Fibroblast of the conjunctiva (primary cell): ENCODE measurements at places on chromosomes 1 and 21.

DNA sequence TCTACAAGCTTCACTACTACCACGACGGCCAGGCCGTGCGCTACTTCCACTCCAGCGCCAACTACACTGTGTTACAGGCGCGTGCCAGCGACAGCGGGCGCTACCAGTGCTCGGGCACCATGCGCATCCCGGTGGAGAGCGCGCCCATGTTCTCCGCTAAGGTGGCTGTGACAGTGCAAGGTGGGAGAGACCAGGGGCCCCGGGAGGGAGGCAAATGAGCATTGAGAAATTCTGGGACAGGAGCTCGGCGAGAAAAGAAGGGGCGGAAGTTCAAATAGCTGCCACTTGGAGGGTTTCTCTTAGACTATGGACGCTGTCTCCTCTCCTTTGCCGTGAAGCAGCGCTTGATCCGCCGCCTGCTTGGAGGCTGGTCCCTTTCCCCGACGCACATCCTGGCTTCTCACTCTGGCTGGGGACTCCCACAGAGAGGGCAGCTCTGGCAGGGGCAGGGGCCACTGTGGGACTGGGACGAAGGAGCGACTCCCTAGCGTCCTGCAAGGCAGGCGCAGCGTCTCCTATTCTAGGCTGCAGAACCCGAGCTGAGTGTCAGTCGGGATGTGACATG is 4.6 kb downstream of the FCRLB start:
- DNase-seq = no peak

DNA sequence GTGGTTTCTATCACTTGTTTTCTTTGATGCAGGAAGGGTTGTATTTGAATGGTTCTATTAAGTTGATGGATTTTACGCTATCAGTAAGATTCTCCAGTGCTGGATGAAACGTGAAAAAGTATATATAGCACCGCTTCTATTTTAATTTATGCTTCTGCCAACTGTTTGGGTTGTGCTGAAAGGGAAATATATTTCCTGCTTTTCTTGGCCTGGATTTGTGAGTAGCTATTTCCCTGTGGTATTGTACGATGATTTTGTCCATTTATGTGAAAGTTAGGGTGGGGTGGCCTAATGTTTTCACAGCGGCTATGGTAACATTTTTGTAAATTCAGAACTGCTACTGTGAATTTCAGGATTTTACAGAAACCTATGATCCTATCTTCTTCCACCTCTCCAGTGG is 322 bp downstream of the C1orf162 start:
- DNase-seq = no peak

DNA sequence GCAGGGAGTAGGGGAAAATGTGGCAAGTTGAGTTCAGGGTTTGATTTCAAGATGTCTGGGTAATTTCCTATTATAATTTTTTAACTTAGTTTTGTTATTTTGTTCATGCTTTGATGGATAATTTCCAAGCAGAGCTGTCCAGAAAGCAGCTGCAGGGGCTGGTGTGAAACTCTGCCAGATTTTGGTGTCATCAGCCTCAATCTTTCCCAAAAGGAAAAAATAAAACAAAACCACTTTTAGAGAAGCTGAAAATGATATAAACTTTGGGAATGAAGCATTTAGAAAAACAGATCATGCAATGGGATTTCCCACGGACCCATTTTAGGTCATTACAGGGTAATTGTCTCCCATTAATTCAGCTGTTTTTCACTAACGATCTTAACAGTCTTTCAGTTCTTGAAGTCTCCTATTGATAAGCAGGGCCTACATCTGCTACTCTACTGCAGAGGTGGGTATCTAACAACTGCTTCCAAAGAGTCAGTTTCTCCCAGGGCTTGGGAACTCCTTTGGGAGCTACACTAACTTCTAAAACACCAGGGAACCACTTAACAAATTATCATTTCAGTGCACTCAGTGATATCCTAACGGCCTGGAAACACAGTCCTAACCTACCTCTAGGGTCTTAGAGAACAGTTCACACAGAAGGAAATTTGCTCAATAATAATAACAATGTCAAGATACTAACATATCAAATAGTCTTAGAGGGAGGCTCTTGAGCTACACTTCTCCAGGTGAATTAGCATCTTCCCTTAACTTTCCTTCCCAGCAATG is 12.3 kb downstream of the ZNF436 start:
- DNase-seq = no peak

DNA sequence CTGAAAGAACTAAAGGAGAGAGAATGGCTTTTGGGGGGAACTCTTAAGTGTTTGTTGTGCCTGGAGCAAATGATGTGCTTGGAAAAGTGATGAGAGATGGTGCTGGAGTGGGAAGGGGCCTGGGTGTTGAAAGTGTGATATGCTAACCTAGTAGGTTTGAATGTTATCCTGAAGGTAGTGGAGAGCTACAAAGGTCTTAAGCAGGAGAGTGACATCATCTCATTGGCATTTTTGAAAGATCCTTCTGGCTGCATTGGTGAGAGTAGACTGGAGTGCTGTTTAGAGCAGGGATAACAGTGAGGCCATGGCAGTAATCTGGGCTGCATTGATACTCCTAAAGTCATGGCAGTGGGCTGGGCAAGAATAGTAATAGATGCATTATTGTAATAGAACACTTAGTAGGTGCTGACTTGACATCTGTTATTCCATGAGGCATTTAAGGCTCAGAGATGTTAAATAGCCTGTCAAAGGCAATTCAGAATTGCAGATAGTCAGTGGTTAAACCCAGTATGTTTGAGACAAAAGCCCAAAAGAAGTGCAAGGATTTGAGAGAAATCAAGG is 44.5 kb downstream of the MDM4 start:
- no peak for DNase-seq

GRCh38 chr1:16230744-16231143 is 6.2 kb downstream of the CPLANE2 start:
- DNase-seq = no peak

GRCh38 chr1:232262991-232263390 is 366.9 kb downstream of the SIPA1L2 start:
- no peak for DNase-seq

DNA sequence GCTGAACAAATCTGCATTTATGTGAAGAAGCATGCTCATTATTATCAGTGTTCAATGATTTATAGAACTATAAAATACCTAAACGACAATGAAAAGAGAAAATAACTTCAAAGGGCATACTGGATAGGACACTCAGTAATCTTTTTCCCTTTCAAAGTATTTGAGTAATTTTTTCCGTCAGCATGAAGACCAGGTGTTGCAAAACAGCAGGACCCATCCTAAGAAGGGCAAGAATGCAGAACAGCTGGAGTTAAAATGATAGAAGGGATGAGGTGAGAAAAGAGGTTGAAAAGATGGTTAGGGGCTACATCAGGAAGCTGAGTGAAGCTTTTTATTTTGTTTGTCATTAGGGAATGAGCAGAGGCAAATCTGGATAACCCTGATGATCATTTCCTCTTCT is 7.1 kb upstream of the RGS18 start:
- no peak for DNase-seq

DNA sequence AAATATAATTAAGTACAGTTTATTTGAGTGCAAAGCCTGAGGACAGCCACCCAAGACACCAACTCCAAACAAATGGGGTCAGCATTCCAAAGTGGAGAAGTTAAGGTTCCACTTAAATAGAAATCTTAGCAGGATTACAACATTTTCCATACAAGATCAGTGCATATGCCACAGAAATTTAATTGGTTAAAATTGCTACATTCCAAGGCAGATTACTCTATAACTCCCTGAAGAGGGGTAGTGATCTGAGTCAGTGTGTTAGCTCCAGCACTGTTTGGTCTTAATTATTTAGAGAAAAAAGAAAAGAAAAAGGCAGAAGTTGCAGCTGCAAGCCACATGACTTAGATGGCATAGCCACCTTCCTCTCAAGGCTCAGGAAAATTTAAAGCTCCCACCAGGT is 297.5 kb downstream of the HHIPL2 start:
- no peak for DNase-seq

DNA sequence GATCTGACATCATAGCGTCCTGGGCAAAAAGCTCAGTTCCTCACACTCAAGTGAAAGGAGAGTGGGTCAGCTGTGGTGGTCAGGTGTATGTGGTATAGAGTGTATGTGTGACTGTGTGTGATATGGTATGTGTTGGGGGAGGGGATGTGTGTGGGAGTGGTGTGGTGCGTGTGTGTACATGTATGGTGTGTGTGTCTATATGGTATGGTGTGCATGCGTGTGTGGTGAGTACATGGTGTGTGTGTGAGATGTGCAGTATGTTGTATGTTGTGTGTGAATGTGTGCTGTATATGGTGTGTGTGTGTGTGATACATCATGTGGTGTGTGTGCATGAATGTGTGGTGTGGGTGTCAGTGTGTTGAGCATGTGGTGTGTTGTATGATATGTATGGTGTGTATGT is 20.9 kb downstream of the FAM3B start:
- DNase-seq = no peak

- DNase-seq = no peak
Observed at GRCh38 chr1:112704391-112704933, 2.5 kb downstream of the RHOC start.

DNA sequence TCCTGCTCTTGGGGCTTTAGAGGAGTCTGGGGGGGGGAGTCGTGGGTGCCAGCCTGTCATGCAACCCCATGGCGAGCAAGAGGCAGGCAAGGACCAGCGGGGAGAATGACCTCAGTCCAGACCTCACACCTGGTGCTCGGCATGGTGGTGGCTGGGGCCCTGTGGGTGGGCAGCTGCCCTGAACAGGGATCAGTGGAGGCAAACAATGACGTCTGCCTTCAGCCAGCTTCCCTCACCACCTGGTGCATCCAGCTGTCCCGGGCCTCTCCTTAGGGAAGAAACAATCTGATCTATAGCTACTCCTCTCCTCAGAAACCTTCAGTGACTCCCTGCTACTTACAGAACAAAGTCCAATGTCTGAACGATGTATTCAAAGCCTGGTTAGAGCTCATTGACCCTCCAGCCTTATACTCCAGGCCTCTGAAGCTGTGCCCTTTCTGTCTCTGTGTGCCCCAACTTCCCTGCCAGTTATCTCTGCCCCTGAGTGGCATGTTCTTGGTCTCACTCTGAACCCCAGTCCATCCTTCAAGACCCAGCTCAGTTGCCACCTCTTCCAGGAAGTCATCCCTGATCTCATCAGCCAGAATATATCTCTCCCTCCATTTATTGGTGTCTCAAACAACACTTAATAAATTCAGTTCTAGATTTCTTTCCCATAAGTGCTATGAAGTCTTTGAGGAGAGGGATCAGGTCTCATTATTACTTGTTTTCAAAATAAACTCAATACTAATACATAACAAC is 6.6 kb downstream of the PADI2 start:
- no peak for DNase-seq

DNA sequence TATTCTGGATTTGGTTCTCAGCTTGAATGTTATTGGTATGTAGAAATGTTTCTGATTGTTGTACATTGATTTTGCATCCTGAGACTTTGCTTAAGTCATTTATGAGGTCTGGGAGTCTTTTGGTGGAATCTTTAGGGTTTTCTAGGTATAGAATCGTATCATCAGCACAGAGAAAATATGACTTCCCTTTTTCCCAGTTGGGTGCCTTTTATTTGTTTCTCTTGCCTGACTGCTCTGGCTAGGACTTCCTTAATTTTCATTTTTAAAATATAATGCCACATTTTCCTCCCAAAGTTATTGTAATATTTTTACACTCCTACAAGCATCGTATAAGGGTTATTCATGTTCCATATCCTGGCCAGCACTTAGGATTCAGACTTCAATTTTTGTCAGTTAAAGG is 111.1 kb downstream of the FNBP1L start:
- no peak for DNase-seq

DNA sequence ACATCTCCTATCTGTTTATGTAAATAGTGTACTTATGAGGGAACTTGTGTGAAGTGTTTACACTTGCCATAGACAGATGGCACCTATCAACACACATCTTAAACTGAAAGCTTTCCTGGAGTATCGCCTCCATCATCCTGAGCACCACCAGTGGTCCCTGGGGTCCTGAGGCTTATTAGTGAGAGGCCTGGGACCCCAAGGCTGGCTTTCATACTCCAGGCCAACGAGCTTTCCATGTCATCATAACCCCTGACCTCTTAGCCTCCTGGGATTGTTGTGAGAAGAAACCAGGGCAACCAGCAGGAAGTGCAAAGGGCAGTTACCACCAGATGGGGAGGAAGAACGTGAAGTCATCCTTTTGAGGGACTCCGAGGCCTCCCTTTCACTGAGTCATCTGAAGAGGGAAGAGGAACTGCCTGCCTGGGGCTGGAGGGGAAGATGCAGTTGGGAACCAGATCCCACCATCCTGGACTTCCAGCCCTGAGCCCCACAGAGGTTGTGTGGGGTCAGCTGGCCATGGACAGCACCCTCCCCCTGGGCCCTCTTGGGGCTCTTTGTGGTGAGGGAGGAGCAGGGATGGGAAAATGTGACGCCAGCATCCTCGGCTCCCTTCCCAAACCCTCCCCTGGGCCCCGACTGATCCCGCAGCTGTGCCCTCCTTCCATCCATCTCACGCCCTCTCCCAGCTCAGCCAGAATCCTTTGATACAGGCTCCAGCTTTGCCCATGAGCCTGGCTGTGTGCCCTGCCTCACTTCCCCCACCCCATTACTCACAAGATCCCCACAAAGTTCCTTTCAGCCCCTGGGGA is 5.8 kb downstream of the INKA2 start:
- peak; percentile 88 for DNase-seq

- DNase-seq = no peak
Observed at GRCh38 chr21:43193651-43194302, 25.0 kb downstream of the CRYAA start.

DNA sequence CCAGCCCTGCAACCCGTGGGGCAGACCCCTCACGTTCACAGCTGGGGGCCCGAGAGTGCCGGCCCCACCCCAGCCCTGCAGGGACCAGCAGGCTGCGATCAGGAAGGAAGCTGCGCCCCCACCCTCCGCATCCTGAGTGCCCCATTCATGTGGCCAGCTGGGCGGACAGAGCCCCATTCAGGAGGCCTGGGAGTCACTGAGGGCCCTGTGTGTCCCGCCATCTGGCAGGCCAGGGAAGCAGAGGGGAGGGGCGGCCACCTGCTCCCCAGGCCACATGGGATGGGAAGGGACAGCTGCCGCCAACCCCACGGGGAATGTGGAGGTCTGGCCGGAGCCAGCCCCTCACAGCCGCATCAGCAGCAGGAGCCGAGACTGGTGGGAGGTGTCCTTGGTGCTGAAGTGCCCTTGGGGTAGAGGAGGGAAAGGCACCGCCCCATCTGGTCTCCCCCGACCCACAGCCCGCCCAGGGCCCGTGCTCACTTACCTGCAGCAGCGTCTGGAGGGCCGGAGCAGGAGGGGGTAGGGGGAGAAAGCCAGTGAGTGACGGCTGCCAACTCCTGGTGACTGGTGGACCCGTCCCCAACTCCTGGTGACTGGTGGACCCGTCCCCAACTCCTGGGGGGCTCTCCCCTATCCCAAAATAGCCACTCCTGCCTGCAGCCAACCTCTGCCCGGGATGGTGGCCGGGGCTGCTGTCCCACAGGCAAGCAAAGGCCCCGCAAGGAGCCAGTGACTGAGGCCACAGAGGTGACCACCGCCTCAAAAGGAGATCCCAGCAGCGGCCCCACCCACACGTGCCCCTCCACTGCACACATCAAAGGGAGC is 8.7 kb downstream of the ACAP3 start:
- DNase-seq = no peak

GRCh38 chr1:225962440-225962975 is 21.5 kb upstream of the LEFTY2 start:
- DNase-seq = no peak

GRCh38 chr1:55214934-55215193 is 300 bp downstream of the USP24 start:
- no peak for DNase-seq

- DNase-seq = no peak
Observed at GRCh38 chr21:44508426-44508710, 31.6 kb downstream of the KRTAP10-1 start.

- no peak for DNase-seq
Observed at GRCh38 chr1:72207059-72207458, 75.3 kb downstream of the NEGR1 start.
